ENCODE measurements at places on chromosomes 11 and 22.

DNA sequence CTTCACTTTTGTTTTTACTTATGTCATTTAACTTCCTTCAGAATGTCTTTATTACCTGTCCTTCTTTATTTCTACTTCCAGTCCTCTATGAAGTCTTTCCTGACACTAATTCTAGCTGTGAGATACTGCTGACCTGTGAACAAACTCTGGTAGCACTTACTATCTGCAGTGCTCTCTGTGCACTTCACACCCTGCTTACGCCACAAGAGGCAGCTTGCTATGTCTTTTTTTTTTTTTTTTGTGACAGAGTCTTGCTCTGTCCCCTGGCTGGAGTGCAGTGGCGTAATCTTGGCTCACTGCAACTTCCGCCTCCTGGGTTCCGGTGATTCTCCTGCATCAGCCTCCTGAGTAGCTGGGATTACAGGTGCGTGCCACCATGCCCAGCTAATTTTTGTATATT is 10.7 kb downstream of the STIM1 start:
- no peak for DNase-seq

DNA sequence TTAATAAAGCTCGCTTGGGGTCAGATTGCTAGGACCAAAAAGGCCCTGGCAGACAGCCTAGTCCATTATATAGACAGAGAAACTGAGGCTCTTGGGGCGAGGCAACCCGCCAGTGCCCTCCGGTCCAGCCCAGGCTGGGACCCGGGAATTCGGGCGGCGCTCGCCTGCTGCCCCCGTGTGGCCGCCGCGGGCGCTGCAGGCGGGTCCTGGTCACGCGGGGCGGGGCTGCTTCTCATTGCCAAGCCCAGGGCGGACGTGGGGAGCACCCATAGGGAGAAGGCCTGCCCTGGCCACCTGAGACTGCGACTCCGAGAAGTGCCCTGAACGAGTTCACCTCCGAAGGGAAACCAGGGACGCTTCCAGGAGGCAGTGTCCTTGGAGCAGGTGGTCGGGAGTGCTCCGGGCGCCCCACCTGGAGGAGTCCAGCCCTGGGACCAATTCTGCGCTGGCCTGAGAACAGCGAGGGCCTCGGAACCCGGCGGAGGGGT is 36.0 kb upstream of the CSNK1E start:
- DNase-seq: peak; percentile 16

GRCh38 chr11:70931430-70931829 is 320.9 kb downstream of the SHANK2 start:
- DNase-seq: no peak

DNA sequence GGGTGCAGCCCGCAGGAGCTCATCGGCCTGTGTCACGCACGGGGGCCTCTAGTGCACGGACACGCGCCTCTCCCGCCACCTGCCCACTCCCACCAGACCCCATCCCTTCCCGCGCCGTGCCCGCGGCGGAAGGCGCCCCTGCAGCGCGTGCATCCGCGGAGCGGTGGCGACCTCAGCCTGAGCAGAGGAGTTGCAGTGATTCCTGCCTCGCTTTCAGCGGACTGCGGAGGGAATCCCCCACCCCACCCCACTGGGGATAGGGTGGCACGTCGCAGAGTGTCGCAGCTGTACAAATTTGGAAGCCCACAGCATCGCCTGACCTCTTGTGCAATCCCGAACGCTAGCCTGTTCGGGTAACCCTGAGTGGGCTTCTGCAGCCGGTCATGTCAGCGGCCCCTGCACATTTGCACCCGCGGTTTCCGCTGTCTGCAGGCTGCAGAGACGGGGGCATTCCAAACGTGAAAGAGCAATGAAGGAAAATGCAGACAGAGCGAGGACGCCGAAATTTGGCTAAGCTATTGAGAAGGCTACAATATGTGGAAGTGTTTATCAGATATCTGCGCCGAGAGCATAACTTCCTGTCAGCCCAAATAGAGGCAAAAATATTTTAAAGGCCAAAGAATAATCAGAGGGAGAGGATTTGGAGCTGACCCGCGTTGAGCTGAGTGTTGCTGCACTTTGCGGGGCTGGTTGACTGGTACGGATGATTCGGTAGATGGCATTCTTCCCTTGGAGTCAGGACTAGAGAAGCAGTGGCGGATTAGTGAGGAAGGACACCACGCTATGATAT is 617 bp upstream of the ARHGAP20 start:
- DNase-seq: no peak

DNA sequence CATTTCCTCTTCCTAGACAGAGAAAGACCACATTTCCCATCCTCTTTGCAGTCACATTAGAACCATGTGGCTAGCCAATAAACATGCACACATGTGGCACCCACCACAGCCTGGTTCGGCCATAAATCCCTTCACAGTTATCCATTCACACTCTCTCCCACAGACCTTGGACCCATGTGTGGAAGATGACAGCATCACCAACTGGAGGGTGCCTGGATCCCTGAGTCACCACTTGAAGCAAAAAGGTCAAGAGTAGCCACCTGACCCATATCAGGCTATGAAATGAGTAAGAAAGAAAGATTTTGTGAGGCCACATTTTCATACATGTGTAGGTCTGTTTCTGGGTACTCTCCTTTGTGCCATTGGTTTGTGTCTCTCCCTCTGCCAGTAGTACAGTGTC is 9.0 kb upstream of the TMEM121B start:
- DNase-seq: no peak

GRCh38 chr11:133810766-133811165 is 34.5 kb downstream of the SPATA19 start:
- no peak for DNase-seq

DNA sequence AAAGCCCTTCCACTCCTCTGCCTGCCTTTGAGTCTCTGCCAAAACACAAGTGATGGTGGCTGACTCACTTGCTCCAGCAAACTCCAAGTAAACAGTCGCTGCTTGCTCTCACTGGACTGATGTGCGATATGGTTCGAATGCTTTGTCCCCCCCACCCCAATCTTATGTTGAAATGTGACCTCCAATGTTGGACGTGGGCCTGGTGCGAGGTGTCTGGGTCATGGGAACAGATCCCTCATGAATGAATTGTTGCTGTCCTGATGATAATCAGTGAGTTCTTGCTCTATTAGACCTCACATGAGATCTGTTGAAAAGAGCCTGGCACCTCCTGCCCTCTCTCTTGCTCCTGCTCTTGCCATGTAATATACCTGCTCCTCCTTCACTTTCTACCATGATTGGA is 747.9 kb downstream of the OPCML start:
- DNase-seq: no peak

GRCh38 chr11:11163236-11163635 is 189.8 kb downstream of the CSNK2A3 start:
- no peak for DNase-seq

DNA sequence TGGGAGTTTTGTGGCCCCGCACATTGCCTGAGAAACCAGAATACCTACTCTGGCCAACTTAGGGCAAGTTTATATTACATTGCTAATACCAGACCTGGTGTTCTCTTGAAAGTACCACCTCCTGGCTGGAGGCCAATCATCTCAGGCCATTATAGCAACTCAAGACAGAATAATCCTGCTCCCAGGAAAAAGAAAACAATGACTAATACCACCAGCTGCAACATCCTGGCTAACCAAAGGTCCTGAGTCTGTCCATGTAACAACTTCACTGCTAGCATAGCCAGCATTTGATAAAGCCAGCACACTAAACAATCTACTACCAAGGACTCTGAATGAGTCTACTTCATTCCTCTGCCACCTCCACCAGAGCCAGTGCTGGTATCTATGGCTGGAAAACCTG is 1298.7 kb upstream of the CNTN5 start:
- no peak for DNase-seq

GRCh38 chr11:118933486-118933885 is 7.8 kb upstream of the BCL9L start:
- DNase-seq: no peak

DNA sequence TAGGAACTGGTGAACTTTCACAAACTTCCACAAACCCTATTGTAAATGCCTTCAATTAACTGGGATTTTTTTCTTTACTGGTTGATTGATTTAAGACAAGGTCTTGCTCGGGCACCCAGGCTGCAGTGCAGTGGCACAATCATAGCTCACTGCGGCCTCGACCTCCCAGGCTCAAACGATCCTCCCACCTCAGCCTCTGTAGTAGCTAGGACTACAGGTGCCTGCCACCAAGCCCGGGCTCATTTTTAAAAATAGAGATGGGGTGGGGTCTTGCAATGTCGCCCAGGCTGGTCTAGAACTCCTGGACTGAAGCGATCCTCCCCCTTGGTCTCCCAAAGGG is 35.7 kb upstream of the POLA2 start:
- no peak for DNase-seq

GRCh38 chr11:17188675-17189074 is 19.1 kb downstream of the PIK3C2A start:
- DNase-seq: no peak

DNA sequence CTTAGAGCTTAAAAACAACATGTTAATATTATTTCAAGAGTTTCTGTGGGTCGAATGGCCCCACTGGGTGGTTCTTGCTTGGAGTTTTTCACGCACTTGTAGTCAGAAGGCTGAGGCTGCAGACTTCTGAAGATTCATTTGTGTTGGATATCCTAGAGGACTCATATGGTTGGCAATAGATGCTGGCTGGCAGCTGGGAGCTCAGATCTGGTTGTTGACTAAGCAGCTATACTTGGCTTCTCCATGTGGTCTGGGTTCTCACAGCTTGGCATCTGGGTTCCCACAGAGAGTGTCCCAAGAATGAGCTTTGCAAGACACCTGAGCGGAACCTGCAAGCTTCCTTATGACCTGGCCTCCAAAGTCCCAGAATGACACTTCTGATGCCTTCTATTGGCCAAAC is 163.9 kb upstream of the ZC3H12C start:
- DNase-seq: no peak

- no peak for DNase-seq
Observed at GRCh38 chr22:45023431-45023830, 13.6 kb upstream of the PHF21B start.

DNA sequence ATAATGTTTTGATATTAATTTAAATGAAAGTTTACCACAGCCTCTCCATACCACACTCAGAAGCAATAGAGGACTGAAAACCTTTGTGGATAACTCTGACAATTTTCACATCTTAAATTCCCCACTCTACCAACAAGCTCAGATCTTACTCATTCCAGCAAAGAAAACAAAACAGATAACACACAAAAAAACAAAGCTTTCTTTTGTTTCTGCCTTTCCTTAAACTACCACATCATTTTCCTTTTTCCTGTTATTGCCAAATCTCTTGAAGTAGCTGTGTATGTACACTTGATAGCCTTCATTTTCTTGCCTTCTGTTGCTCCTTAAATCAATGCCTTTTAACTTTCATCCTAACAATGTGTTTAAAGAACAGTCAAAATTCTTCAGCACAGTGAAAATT is 484.9 kb downstream of the NTM start:
- DNase-seq: no peak

DNA sequence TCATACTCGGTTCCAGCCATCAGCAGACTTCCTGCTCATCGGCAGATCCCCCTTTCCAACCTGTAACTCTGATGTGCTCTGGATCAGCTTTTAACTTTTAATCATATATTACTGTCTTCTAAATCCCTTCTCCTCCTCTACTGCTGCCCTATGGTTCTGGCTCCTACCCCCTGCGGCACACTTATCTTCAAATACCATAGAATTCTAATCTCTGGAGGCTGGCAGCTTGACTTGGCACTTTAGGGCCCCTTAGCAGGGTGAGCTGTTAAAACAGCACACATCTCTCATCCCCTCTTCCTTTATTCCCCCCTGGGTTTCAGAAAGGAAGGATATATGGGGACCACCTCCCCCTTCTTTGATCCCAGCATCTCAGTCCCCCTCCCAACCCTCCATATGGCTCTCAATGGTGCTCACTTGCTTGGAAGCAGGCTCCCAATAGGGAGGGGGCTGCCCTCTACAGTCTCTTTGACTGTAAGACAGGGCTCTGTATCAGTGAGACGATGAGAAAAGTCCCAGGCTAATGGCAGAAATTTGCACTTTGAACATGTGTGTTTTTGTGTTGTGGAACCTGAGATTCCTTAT is 4.4 kb upstream of the CNTF start:
- DNase-seq: no peak

DNA sequence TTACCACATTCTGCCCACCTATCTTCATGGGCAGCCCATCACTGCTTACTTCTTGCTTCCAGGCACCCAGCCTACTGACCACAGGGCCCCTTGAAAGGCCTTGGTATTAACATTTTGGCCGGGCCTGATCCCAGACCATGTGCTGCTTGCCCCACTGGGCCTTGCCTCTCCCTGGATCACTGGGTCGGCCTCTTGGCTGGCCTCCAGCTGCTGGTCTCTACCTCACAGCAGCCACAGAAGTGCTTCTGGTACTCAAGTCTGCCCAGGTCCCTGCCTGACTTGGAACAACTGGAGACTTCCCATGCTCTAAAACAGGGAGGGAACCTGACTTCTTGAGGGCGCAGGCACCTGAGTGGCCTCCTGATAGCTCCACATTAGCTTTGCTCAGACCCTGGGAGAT is 63.6 kb downstream of the THAP12 start:
- no peak for DNase-seq

- no peak for DNase-seq
Observed at GRCh38 chr11:46248289-46249102, 29.0 kb upstream of the CREB3L1 start.

GRCh38 chr11:92644595-92645445 is 324.6 kb upstream of the MTNR1B start:
- DNase-seq: no peak

GRCh38 chr11:69822676-69823494 is 3.7 kb upstream of the FGF3 start:
- DNase-seq: no peak

DNA sequence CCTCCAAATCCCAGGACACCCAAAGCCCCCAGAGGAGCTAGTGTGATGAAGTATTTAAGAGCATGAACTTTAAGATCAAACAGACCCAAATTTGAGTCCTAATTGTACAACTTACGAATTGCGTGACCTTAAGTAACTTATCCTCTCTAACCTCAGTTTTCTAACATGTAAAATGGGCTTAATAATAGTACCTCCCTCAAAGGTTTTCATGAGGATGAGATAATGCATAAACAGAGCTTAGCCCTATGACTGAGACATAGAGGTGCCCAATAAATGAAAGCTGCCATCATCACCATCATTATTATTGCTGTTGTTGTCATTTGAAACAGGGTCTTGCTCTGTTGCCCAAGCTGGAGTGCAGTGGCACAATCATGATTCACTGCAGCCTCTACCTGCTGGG is 9.2 kb downstream of the SCN2B start:
- no peak for DNase-seq

- no peak for DNase-seq
Observed at GRCh38 chr11:99592266-99592665, 571.5 kb downstream of the CNTN5 start.
